ENCODE measurements at places on chromosomes 11 and 22.

GRCh38 chr22:37409459-37410050 is 17.7 kb downstream of the ELFN2 start:
- DNase-seq, result no peak

DNA sequence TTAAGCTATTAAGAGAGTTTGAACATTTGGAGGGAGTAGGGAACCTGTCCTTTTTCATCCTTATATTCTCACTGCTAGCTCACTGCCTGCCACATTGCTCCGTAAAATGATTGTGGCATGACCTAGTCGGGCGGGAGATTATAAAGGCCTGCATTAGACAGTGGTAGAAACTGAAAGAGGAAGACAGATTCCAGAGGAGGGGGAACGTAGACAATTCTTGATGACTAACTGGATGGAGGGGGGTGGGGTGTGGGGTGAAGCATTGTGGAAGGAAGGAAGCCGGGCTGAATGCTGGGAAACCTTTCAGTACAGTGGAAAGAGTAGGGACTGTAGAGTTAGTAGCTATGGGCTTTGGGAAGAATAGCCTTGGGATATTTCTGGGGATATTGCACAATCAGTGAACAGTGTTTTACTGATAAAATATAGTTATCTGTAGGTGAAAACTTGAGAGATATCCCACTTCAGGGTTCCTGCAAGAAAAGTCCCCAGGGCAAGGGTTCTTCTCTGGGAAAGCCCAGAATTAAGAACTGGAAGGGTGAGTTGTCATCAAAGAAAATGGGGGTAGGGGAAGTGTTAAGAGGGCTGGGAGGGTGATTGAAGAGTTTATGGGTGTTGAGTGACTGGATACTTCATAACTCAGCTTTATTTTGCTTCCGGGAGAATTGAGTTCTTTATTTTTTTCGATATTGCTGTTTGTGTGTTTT is 2.1 kb downstream of the MED15 start:
- peak; percentile 93 for DNase-seq

DNA sequence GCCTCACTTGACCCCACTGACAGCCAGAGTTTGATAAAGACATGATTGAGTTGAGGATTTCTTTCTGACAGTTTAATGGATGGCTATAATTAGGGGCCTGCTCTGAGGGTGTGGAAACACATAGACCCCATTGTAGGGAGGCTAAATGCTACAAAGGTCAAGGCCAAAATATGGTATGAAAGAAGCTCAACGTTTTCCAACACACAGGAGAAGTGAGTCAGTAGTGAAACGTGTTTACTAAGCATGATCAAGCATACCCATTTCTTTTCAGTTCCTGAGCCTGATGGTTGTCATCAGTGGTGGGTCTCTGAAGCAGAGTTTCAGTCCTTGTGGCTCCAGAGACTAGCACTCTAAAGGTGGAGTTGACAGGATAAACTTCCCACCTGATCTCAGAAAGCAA is 69.7 kb downstream of the SNX19 start:
- DNase-seq, result peak; percentile 68

- DNase-seq, result no peak
Measured at GRCh38 chr22:43205748-43206508, 19.0 kb upstream of the TTLL12 start.

DNA sequence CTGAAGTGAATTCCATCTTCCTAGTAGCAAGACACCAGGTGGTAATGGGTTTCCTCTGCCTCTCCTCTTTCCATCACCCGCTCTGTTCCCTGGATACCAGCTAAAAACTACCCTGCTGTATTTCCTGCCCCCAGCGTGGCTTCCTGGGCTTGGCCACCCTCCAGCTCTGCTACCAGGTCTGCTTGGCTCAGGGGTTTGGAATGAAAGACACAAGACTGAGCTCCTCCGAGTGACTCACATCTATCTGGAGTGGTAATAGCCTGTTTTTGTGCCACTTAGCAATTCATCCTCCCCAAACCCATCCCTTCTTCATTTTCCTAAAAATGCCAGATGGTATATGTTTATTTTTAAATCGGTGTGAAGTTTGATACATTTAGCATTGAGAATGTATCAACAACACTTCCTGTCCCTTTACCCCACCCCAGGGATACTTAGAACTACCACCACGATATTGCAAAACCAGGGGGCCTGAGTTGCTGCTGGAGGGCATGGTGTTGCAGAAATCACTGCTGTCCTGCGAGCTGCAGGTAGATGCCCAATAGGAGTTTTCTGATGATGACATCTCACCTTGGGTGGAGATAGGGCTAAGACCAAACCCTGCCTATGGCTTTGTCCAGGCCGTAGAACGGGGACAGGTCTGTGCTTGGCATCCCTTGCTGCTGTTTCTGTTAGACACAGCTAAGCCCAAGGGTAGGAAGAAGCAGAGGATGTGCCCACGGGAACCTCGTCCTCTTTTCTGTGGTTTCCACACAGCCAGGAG is 7.5 kb upstream of the MICAL3 start:
- peak; percentile 98 for DNase-seq

- peak; percentile 4 for DNase-seq
Measured at GRCh38 chr11:90391756-90392155, 168.9 kb upstream of the CHORDC1 start.

GRCh38 chr11:73389134-73389525 is 12.9 kb downstream of the RELT start:
- peak; percentile 44 for DNase-seq
